ENCODE measurements at places on chromosomes 12 and 14. TPM values are rescaled to one million over a fixed set of nuclear protein-coding genes. Genes with fewer than 3 reads are reported as not detected.

The TAS2R13 gene
- total RNA-seq: 2.4 TPM

The ANO4 gene
- not detected for total RNA-seq

The ACSM4 gene
- not detected for total RNA-seq

The PRICKLE1 gene
- total RNA-seq: 23.5 TPM

The IRAK3 gene
- 9.8 TPM for total RNA-seq

The NTF3 gene
- total RNA-seq: 0.19 TPM

The FAM181A gene
- not detected for total RNA-seq
